NCI-H1436 (cell line): ENCODE measurements at places on chromosomes 5 and 9.
A peak's percentile ranks its signal among the peaks of the same experiment; 100 is the strongest.

- DNase-seq: no peak
Measured at GRCh38 chr5:63483338-63483737, 478.9 kb downstream of the HTR1A start.

- no peak for DNase-seq
Measured at GRCh38 chr5:81253875-81254274, 20.8 kb downstream of the CKMT2 start.

DNA sequence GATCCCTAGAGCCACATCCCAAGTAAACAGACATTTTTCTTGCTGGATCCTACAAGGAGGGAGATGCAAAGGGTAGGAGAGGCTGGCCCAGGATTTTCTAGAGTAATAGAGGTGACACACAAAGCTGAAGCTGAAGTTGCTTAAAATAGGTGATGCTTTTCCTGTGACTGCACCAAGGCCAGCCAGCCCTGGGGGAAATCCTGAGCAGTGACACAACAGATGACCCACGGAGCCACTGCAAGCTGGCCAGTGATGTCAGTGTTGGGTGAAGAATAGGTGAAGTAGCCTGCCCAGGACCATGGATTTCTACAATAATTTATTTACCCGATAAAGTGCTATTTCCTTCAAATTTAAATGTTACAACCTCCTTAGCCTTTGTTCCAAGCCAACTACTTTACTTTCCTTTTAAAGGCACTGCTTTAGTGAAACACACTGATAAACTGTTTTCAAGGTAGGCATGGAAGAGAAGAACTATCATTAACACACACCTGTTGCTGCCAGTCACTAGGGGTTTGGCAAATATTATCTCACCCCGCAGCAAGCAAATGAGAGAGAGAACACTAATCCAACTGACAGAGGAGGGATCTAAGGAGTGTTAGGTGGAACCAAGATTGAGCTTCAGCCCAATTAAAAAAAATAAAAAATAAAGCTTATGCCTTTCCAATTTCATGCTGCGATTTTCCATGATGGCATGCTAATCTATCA, 123.5 kb downstream of the CTNND2 start:
- no peak for DNase-seq

DNA sequence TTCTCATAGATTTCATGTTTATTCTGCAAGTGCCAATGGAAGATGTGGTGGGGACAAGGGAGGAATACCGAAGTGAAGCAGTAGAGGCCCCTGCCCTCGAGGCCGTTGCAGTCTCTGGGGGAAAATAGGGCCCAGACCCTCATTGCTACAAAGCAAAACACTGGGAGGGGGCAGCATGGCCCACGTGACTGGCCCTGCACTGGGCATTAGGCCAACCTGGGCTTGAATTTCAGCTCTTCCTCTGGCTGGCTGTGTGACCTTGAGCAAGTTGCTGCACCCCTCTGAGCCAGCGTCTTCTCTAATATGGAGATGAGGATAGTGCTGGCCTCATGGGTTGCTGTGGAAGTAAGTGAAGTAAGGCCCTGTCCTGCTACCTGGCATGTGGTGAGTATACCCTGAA, 709 bp upstream of the SYNPO start:
- DNase-seq: no peak

- DNase-seq: no peak
Measured at GRCh38 chr5:168023191-168023590, 268.3 kb upstream of the WWC1 start.

DNA sequence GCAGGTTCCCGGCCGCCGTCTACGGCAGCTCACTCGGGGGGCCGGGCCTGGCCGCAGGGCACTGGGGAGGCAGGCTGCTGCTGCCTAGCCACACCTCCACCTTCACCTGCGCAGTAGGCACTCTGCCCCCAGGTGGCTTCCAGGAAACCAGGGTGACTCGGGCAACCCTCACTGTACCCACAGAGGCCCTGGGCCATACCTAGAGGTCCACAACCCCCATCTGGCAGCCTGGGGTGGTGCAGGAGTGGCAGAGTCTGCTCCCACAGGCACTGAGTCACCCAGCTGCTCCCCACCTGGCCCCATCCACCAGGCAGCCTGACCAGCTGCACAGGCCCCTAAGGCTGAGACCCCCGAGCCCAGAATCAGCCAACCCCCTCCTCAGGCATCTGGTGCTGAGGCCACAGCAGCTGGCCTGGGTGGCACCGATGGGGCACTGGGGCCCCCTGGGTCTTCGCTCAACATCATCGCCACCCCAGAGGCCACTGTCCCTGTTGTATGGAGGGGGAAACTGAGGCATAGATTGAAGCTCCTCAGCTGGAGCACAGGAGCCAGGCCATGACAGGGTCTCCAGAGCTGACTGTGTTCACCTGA, 70.2 kb downstream of the KCNT1 start:
- DNase-seq: no peak

GRCh38 chr9:24900179-24900578, 354.5 kb upstream of the IZUMO3 start:
- no peak for DNase-seq

GRCh38 chr5:170449232-170449631, 54.6 kb upstream of the KCNIP1 start:
- no peak for DNase-seq

- no peak for DNase-seq
Measured at GRCh38 chr5:93359960-93360305, 221.1 kb downstream of the NR2F1-AS1 start.

- no peak for DNase-seq
Measured at GRCh38 chr9:107397076-107398044, 92.2 kb downstream of the KLF4 start.

- no peak for DNase-seq
Measured at GRCh38 chr9:110399983-110400382, 62.3 kb upstream of the TXNDC8 start.

DNA sequence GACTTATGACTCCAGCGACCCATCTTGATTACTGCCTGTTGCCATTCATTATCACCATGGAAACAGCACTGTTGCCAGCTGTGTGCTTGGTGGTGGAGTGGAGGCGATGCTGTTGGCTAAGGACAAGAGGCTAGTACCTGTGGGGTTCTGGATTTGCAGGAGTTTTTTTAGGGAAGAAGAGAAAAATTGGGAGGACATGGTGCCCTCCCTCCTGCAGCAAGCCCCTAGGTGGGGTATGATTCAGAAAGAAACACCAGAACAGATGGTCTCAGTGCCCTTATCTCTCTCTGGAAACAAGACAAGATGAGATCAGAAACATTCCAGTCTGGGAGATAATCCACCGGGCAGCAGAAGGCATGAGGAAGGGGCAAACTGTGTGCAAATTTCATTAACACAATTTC, 87.8 kb upstream of the TLR4 start:
- peak; percentile 50 for DNase-seq

DNA sequence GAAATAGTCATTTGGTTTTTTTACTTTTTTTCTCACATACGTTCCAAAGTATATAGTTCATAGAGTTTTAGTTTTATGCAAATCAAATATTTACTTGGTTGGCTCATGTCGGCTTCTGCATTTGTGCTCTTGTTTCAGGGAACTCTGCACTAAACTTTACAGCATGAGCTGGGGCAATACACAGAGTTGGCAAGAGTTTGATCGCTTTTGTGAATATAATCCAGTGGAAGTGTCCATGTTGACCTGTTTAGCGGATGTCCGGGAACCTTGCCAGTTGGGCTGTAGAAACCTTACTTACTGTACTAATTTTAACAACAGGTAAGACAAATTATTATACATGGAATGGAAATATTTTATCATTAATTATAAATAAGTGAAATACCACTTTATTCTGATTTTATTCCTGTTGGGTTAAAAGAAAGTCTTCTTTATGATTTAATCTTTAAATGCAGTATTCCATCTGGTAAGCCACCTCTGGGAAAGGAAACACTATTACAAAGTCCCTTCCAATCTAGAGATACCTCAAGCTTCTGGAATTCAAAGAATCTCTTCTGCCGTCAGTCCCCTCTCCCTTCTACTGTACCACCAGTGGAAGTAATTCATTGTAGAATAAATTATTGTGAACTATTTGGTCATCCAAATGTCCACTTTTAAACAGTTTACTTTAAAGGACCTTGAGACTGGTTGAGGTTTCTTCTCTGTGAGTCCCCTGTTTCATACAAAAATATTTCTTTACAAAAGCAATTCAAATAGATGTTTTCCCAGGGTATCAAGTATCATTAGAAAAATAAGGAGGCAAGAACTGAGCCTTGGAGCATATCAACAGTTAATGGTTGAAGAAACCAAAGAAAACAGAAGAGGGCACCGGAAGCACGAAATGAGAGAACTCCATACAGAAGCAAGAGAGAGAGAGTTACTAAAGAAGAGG, 45.2 kb upstream of the GLIPR2 start:
- no peak for DNase-seq

DNA sequence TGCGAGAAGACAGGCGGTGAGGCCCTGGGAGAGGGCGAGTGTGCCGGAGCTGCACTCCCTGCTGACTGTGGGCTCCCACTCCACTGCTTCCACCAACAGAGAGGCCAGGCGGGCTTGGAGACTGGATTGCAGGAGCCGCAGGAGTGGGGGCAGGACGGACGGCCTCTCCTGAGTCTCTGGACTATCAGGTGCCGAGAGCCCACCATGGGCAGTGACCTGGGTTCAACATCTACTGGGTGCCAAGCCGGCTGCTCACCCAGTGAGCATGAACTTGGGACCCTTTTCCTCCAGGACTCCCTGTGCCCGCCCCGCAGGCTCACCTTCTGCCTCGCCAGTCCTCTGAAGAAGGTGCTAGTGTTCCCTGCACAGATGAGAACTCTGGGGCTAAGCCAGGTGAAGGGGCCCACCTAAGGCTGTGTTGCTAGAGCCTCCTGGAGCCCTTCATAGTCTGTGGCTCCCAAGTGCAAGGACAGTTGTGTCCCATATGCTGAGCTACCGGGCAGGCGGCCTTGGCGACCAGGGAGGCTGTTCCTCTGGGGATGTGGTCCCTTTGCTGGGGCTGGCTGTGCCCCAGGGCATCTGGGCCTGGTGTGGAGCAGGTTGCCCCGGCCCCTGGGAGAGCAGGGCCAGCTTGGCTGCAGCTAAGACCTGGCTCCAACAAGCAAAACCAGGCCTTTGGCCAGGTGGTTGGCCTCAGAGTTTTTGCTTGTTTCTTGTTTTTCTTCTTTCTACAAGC, 77.7 kb upstream of the PHYKPL start:
- DNase-seq: no peak

GRCh38 chr9:16398691-16399090, 471.8 kb downstream of the BNC2 start:
- DNase-seq: no peak

- no peak for DNase-seq
Measured at GRCh38 chr5:51389577-51390463, 6.6 kb downstream of the ISL1 start.

- no peak for DNase-seq
Measured at GRCh38 chr5:7585807-7586206, 189.9 kb downstream of the ADCY2 start.

DNA sequence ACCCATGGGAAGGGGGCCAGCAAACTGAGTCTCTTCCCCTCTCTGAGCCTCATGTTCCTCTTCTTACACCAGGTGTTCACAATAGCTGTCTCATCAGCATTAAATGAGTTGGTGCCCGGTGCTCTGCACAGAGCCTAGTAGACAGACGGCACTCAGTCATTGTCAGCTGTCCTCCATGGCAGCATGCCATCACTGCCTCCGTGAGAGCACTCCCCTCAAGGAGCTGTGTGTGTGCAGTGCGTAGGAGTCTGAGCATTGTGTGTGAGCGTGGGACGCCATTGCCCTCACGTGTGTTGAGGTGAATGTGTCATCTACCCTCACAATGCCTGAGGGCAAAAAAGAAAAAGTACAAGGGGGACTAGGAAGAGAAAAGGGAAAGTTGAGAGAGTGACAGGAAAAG, 536.5 kb downstream of the CDK5RAP2 start:
- DNase-seq: peak; percentile 21

- no peak for DNase-seq
Measured at GRCh38 chr9:96188571-96188970, 113.4 kb downstream of the HSD17B3 start.

- DNase-seq: no peak
Measured at GRCh38 chr9:133645021-133645765, 9.0 kb downstream of the DBH start.

GRCh38 chr5:112923148-112923917, 1.3 kb upstream of the REEP5 start:
- DNase-seq: no peak

DNA sequence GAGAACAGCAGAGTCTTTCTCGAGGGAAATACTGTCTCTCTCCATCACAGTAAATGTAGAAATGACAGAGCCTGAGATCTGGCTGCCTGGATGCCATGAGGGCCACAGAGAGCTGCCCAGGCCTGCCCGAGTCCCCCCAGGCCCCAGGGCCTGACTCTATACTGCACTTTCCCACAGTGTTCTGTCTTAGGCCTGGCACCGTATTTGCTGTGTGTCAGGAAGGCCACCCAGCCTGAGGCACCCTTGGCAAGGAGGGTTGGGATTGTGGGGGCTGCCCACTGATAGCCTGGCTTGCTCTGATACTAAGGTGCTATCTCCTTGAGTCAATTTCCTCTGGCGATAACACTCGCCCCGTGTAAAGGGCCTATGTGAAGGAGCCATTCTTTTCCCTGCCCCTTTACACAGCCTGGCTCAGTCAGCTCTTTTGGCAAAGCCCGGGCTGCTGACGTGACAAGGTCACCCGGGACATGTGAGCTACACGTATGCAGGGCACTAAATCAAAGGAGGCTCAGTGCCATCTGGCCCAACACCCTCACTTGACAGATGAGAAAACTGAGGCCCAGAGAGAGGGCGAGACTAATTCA, 630.1 kb upstream of the KLF4 start:
- no peak for DNase-seq

DNA sequence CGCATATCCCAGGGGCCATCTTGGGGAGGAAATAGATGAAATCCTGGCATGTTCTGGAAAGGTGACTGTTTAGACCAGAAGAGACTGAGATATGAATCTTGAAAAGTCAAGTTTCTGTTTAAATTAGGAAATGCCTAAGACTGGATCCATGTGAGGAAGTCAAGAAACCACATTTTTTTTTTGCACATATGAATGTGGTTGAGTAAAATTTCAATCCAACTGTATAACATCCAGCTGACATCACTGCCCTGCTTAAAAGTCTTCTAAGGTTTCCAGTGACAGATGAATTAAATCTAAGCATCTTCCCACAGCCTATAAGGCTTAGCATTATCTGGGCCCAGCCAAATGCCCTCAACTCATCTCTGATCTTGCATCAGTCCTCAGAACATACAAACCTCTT, 47.7 kb upstream of the TCERG1 start:
- DNase-seq: no peak

- DNase-seq: no peak
Measured at GRCh38 chr9:101432740-101433139, 2.8 kb downstream of the ALDOB start.

DNA sequence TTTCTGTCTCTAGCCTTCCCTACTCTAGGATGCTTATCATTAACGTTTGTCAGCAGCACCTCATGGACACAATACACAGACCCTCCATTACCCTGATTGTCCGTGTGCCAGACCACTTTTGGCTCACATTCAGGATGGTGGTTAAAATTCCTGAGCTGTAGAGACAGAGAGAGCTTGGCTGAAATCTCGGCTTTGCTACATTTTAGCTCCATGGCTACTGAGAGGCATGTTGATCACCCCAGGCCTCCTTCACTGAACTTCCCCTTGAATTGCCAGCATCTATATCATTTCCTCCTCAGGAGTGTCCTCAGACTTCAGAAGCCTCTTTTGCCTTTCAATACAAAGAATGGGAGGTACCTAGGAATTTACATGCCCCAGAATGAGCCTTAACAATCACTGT, 104.7 kb upstream of the ISL1 start:
- DNase-seq: no peak
